ENCODE measurements at places on chromosomes 6 and 20. TPM values are rescaled to one million over a fixed set of nuclear protein-coding genes. Genes with fewer than 3 reads are reported as not detected.

DNA sequence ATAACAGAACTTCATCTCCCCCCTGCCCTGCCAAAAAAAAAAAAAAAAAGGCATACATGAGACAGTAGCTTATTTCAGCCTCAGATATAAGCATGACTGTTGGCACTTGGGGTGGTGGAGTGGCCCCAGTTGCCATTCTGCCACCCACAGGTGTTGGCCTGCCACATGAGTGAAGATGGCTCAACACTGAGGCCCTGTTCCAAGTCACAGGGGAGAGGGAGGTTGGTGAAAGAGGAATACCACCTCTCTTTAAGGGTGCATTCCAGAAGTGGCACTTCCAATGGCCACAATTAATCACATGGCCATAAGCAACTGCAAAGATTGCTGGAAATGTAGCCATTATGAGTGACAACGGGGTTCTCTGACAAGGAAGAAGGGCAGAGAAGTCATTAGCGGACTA is 61.9 kb upstream of the JARID2 start:
- DNase-seq, result no peak

GRCh38 chr6:20808924-20809323 is 274.7 kb downstream of the CDKAL1 start:
- DNase-seq, result no peak

DNA sequence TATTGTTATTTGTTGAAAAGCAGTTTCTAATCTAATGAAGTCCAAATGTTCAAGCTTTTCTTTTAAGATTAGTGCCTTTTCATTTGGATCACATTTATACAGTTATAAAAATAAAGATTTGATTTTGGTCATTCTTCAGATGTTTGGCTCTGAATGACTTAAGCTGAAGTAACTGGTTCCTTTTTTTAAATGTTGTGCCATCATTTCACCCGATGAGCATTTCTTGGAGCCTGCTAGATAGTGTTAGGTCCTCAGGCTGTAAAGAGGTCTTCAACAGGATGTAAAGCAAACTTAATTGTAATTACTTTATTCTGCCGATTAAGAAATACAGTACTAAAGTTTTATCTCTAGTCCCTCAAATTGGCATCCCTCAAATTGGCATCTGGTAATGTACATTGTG is 41.2 kb upstream of the ASIP start:
- DNase-seq, result no peak

The EDEM2 gene
- 30.2 TPM for total RNA-seq

DNA sequence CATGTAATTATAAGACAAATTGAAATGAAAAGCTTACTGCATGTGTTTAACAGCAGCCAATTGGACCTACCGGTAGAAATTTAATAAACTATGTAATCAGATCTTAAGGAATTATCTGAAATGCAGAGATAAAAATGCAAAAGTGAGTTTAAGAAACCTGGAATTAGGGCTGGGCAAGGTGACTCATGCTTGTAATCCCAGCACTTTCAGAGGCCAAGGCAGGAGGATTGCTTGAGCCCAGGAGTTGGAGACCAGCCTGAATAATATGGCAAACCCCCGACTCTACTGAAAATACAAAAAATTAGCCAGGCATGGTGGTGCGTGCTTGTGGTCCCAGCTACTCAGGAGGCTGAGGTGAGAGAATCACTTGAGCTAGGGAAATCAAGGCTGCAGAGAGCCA is 74.1 kb downstream of the HFE start:
- no peak for DNase-seq

The PBOV1 gene
- not detected for total RNA-seq

GRCh38 chr6:27592481-27593199 is 119.7 kb upstream of the ZNF184 start:
- DNase-seq, result peak; percentile 82

DNA sequence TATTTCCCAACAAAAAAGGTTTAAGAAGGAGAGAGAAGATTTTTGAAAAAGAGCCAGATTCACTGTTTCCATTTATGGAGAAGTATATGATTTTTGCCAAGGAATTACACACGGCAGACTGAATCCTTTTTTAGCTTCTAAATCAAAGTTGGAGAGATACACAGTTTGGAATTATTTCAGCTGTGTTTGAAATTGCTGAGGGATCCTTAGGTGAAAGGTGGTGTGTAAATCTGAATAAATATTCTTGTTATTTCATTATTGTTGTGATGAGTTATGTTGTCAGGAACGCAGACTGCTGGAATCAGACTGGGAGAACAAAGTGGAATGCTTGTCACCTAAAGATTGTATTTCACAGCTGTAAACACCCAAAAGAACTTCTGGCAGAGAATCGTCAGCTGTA is 168.5 kb upstream of the AKIRIN2 start:
- no peak for DNase-seq
